Thoracic aorta (tissue), 2 donors: ENCODE measurements at places on chromosomes 16 and 17.

- H3K4me1 ChIP-seq = peaks cover 4% of the 10 kb centered on the region
- H3K27ac ChIP-seq = no peak overlapping the region
- H3K4me3 ChIP-seq = no peak overlapping the region
- H3K27me3 ChIP-seq = no peaks in the 10 kb centered on the region
- H3K36me3 ChIP-seq = no peaks in the 10 kb centered on the region
Observed at GRCh38 chr17:19242926-19243325, 5.8 kb downstream of the EPN2 start.

DNA sequence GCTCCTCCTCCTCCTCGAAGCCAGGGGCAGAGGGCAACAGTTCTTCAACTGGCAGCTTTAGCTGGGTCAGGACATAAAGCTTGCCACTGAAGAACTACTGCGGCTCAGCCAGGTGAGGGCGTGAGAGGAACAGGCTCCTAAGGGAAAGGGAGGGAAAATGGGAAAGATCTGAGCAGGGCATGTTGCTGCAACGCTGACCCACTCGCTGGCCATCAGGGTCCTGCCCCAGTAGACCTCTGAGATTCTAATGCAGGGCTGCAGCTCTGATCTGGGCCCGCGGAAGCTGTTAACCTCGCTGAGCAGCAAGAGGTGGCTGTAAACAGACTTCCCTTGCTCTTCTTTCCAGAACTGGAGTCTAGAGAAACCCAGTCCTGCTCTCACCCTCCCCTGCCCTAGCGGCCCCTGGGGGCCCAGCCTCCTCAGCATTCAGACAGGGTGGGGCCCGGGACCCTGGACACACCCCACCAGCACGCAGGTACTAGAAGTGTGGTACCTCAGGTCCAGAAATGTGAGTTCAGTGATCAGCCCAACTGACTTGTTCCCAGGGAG is 3.8 kb upstream of the TLCD2 start:
- peak overlapping the region; percentile 99 for H3K4me3 ChIP-seq
- peak overlapping the region; percentile 60 for H3K27ac ChIP-seq
- DNase-seq = no peak
- peaks cover 45% of the 10 kb centered on the region for H3K4me1 ChIP-seq
- H3K36me3 ChIP-seq = peaks cover 17% of the 10 kb centered on the region
- H3K27me3 ChIP-seq = no peaks in the 10 kb centered on the region

DNA sequence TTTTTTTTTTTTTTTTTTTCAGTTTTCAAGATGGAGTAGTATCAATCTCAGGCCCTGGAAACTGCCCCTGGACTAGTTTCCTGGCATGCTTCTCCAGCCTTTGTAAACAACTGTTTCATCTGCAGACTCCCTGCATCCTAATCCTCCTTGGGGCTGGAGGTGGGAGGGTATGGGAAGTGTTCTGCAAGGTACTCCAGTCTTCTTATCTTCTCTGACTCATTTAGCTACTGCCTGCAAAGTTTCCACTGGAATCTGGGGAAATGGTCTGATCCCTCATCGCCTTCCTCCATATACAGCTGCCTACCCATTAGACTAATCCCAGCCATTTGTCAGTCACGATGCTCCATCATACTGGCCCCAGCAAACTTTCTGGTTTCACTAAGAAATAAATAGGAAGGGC is 21.5 kb downstream of the COPZ2 start:
- peaks cover 28% of the 10 kb centered on the region for H3K4me1 ChIP-seq
- no peak overlapping the region for H3K4me3 ChIP-seq

DNA sequence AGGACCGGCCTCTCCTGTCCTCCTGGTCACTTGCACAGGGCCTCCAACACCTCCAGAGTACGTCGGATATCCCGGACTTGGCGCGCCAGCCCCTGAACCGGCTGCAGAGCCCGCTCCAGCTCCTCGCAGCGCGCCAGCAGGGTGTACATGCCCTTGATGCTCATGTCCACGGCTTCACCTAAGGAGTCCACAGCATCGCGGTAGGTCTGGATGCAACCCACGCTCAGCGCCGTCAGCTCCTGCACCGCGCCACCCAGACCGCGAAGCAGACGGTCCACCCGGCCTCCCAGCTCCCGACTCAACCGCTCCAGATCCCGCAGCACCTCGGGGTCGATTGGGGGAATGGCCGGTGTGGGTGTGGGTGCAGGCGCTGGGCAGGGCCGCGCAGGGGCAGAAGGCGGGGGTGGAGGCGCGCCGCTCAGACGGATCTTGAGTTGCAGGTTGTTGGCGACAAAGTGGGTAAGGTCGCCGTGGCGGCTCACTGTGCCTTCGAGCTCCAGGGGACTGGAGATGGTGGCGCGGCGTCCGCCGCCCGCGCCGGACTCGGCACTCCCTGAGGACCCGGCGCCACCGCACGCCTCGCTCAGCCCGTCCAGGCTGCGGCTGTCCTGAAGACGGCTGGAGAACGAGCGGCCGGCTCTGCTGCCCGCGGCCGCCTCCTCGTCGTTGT is 804 bp downstream of the BORCS6 start:
- peak overlapping the region; percentile 73 for H3K4me3 ChIP-seq
- H3K27me3 ChIP-seq = no peaks in the 10 kb centered on the region
- peaks cover 36% of the 10 kb centered on the region for H3K4me1 ChIP-seq
- H3K27ac ChIP-seq = peak overlapping the region; percentile 91

DNA sequence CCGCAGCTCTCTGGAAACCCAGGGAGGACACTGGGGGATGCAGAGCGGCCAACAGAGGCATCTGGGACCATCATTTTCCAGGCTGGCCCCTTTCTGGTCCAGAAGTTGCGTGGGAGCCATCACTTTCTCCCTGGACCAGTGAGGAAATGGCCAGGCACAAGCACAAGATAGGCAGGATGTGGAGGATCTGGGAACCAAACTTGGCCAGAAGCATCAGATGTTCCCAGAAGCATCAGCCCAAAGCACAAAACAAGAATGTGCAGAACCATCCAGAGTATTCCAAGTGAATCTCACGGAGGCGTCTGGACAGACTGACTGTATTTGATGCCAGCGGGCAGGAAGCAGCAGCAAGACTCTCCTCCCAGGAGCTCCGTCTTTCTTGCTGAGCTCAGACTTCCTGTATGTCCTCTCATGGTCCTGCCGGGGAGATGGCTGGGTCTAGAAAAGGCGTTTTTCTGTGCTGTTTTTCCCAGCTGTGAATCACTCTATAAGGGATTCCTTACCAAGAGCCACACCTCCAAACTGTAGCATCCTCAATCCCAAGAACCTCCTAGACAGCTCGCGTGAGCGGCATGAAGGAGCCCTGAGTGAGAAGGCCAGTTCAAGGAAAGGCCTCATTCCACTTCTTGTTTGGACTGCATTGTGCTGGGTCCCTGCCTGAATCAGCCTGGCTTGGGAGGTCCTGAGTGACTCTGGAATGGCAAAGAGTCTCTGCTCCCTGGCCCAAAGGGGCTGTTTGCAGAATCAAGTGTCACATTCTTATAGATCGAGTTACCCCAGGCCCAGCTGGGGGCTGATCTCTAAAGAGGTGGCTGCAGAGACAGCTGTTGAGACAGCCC is 49.5 kb upstream of the MTSS2 start:
- no peaks in the 10 kb centered on the region for H3K27me3 ChIP-seq
- H3K4me1 ChIP-seq = peaks cover 45% of the 10 kb centered on the region
- H3K4me3 ChIP-seq = no peak overlapping the region

GRCh38 chr16:83989300-83989699 is 21.3 kb downstream of the NECAB2 start:
- H3K27me3 ChIP-seq = no peaks in the 10 kb centered on the region
- no peak overlapping the region for H3K4me3 ChIP-seq
- H3K4me1 ChIP-seq = no peaks in the 10 kb centered on the region
- no peaks in the 10 kb centered on the region for H3K36me3 ChIP-seq
- H3K27ac ChIP-seq = no peak overlapping the region

DNA sequence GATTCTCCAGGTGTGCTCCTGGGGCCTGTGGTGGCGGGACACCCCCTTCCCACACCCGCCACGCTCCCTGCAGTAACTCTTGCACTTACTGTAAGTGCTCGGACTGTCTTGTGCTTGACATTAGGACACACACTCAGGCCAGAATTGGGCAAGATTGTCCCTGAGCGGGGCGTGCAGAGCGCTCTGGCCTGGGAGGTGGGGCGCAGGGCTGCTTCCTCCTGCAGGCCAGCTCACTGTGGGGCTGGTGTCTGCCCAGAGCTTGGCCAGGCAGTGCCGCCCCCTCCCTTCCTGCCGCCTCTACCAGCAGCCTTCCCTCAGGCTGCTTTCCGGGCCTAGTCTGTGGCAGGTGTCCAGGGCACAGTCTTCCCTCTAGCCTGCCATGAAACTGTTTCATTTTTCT is 6.1 kb upstream of the ATP6V0C start:
- H3K4me3 ChIP-seq = no peak overlapping the region
- peaks cover 6% of the 10 kb centered on the region for H3K4me1 ChIP-seq
- H3K27ac ChIP-seq = no peak overlapping the region
- H3K36me3 ChIP-seq = no peaks in the 10 kb centered on the region

GRCh38 chr16:4283939-4284338 is 11.1 kb upstream of the TFAP4 start:
- no peak for DNase-seq
- no peaks in the 10 kb centered on the region for H3K27me3 ChIP-seq
- H3K27ac ChIP-seq = no peak overlapping the region
- no peaks in the 10 kb centered on the region for H3K4me1 ChIP-seq
- H3K4me3 ChIP-seq = no peak overlapping the region
- no peaks in the 10 kb centered on the region for H3K36me3 ChIP-seq
